Left ventricle myocardium superior (tissue), 1 donor: ENCODE measurements at places on chromosomes 12 and 14. TPM values are rescaled to one million over a fixed set of nuclear protein-coding genes. Genes with fewer than 3 reads are reported as not detected.
A peak's percentile ranks its signal among the peaks of the same experiment; 100 is the strongest.

DNA sequence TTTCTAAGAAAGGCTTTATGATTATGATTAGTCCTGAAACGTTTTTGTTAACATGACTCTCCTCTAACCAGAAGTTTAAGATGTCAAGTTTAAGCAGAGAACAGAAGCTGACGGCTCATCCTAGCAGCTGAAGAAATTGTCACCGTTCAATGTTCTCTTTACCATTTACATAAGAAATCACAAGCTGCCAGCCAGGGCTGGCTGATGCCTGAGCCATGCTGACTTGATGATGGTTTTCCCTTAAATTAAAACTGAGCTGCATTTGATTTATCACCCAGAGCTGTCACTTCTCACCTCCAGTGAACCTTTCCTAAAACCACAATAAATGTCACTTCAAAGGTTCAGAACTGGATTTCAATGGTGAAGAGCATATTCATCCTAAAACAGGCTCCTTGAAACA, 153.6 kb downstream of the KTN1 start:
- DNase-seq: no peak

GRCh38 chr14:68976160-68977067, 2.7 kb downstream of the ACTN1 start:
- DNase-seq: peak; percentile 76

DNA sequence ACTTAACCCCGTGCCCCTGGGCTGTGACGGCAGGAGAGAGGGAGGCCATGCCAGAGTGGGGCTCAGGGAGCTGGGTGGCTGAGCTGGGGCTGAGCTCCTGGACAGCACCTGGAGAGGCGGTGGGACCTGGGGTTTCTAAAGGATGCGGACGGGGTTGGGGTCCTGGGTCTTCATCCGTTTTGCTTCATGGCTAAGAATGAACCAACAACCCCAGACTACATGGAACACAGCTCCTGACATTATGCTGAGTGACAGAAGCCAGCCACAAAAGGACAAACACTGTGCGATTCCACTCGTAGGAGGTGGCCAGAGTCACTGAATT, 60.6 kb downstream of the NCOR2 start:
- DNase-seq: no peak

- peak; percentile 70 for DNase-seq
These were observed 32.9 kb downstream of the MVK start for GRCh38 chr12:109606320-109607028.

- DNase-seq: no peak
These were observed 577 bp downstream of the ATG101 start for GRCh38 chr12:52070185-52070925.

- no peak for DNase-seq
These were observed 29.4 kb upstream of the KCNA5 start for GRCh38 chr12:5014269-5014668.

- DNase-seq: no peak
These were observed 2.9 kb upstream of the COL2A1 start for GRCh38 chr12:48007206-48007605.

DNA sequence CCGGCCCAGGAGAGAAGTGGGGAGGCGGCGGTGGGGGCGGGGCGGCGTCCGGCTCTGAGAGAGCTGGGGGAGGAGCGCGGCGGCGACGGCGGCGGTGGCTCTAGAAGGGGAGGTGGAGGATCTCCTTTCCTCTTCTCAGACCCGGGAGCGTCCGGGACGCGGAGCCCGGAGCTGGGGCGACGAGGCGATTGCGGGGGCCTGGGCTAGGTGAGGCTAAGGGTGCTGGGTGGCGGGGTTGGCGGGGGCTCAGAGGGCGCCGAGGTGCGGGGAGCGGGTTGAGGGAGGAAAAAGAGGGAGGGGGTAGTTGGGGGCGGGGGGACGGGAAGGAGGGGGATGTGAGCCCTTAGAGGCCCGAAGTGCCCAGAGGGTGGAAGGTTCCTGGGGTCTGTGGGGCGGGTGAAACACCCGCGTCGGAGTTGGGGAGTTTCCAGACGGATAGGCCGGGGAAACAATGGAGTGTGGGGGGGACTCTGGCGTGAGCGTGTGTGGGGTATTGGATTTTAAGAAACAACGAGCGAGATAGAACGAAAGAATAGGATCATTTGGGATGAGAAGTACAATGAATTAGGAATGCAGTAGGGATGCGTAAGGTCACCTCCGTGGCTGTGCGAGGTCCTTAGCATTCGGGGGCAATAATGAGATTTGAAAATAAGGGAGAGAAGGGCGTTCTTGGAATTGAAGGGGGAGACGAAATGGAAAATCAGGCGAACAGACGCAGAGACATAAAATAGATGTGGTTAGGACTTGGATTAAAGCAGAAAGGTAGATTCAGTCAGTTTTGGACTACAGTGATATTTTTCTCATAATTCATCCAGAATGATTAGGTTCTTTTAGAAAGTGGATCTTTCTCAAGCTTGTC, at the start of gene SPATS2:
TSS of gene SPATS2 (plus strand) at position 82 of the 859 bp plus-strand sequence. CDS start 93,551 bp downstream, outside the sequence.
- peak; percentile 97 for DNase-seq

DNA sequence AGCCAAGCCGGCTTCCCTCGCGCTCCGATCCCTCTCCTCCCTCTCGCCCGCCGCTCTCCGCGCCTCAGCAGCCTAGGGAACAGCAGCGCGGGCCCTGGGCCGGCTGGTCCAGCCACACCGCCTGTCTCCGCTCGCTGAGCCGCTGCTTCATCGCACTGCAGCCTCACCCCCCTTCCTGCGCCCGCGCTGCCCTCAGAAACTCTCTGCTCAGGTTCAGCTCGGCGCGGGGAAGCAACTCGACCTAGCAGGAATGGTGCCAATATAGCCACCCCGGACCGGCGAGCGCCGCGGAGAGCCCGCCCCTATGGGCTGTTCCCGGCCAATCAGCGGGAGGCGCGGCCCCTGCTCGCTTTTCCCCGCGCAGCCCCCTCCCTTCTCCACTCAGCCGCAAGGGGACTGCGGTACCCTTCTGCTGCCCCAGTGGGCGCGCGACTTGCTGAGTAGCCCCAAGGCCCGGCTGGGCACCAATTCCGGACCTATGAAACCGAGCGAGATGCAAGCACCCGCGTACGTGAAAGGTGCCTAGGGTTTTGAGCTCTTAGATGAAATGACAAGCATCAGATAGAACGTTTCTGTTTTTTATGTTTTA, at the start of gene ADAMTS20:
TSS of gene ADAMTS20 (minus strand) at position 233 of the 589 bp plus-strand sequence. CDS start 282 bp downstream, outside the sequence.
- DNase-seq: no peak

- no peak for DNase-seq
These were observed 1066.1 kb downstream of the FLRT2 start for GRCh38 chr14:86596024-86596423.

GRCh38 chr12:42145552-42146215, 1.0 kb upstream of the GXYLT1 start:
- no peak for DNase-seq

DNA sequence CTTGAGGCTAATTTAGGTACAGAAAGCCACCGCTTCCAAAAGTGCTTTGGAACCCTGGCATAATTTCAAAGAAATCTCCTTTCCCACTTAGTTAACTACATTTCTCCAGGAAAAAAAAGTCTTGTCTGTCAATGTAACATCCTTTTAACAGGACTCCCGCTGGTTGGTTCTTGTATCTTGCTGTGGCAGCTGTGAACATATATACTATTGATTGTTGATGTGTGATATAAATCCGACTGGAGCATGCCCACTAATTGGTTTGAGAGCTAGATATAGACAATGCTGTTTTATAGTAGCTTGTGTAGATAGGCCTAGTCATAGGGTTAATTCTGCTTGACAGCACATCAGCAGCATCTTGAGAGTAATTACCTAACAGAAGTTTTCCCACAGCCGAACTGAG, 89.6 kb downstream of the MSRB3 start:
- no peak for DNase-seq

DNA sequence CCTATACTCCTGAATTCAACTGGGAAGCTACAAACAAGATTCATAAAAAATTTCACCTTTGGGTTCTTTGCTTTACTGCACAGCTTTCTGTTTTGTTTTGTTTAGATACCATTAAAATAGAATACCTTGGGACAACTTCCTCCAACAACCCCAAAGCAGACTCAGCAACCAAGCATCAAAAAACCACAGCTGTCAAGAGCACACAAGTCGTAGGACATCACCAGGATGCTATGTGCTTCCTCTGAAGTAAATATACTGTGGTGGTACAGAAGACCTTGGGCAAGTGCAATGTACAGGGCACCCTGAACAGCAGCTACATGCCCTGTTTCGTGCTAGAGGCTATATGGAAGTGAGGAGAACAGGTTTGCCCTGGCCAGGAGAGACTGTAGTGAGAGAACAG, 359.3 kb downstream of the BCL11B start:
- no peak for DNase-seq

DNA sequence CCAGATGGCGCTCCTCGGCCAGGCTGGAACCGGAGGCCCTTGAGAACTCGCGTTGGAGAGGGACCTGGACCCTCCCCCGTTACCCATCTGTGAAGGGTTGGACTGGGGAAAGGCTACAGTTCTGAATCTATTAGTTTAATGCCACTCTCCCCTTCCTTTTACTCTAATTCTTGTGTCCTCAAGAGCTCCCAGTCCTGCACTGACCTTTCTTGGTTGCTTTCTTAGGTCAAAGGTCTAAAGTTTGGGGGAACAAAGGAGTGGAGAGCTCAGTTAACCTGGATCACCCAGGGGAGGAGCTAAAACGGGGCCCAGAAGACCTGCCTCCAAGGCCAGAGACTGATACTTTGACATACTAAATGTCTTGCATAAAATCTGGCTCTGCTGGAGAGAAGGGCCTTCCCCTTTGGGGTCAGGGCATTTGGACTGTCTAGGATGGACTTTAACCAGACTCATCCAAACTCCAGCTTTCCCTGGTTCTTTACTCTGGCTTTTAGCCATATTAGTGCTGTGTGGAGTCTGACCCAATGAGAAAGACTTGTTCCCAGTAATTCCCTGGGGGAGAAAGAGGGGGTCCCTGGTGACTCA, 923 bp upstream of the MLF2 start:
- no peak for DNase-seq

GRCh38 chr14:53841109-53842099, 115.2 kb downstream of the BMP4 start:
- no peak for DNase-seq

- no peak for DNase-seq
These were observed 266.3 kb downstream of the CACNA1C start for GRCh38 chr12:2319136-2319535.

GRCh38 chr12:91387461-91388134, 205.0 kb upstream of the DCN start:
- no peak for DNase-seq

GRCh38 chr12:122020795-122021192, 890 bp upstream of the BCL7A start:
- DNase-seq: no peak

DNA sequence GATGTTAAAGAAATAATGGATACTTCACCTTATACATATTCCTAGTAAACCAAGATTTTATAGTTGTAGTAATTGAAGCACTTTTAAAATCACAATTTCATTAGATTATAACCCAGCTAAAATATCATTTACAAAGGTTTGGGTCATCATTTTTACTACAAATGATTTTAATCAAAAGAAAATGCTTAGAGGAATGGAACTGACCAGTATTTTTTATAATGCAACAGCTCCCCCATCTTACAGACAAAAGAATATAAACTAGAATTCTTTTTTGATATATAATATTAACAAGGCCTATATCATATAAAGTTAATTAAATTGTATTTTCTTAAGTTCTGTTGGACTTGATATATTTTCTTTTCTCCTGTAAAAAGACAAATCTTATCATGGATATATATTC, 20.4 kb upstream of the LRFN5 start:
- no peak for DNase-seq

DNA sequence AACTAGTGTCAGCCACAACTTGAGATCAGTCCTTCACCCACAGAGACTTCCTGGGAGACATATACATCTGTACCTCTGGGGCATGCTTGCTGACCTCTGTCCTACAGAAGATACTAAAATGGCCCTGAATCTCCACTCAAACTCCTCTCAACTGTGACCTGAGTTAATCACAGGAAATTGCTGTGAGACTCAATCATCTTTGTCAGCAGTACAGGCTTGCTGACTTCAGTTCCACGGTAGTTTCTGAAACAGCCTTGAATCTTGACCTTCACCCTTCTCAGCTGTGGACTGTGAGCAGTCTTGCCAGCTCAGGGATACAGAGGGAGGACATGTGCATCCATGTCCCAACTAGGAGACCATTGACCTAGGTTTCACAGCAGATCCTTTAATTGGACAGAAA, 1.4 kb upstream of the KLRC1 start:
- no peak for DNase-seq

DNA sequence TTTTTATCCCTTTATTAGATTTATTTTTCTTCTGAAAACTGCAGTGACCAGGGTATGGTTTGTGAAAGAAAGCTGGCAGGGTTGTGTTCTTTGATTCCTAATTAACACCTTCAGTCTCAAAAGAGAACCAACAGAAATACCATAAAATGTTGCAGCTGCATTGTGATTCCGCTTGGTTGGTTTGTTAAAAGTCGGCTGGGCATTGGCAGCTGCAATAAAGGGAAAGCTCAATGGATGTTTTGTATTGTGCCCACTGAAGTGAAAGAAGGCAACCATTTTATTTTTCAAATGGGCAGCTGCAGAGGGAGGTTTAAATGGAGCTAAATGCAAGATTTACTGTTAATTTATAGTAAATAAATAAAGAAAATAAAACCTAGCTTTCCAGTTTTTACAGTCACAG, 16.7 kb downstream of the LGR5 start:
- DNase-seq: no peak

GRCh38 chr12:46941981-46942380, 116.2 kb upstream of the SLC38A4 start:
- DNase-seq: no peak

The TOMM20L gene
- total RNA-seq: not detected

The KRT77 gene
- total RNA-seq: not detected

The NEUROD4 gene
- not detected for total RNA-seq

The CCT2 gene
- total RNA-seq: 89.1 TPM

The IRF9 gene
- total RNA-seq: 27.6 TPM

The CLMN gene
- total RNA-seq: 8.9 TPM

The KRT82 gene
- total RNA-seq: not detected

The KRT71 gene
- total RNA-seq: not detected

The PTCSC3 gene
- total RNA-seq: not detected
